Stimulated activated CD4-positive, alpha-beta T cell treated with anti-CD3 and anti-CD28 coated beads, Interleukin-15, amount 100 ng/mL, for 1 hour (primary cell): ENCODE measurements at places on chromosomes 4 and X.

- no peak for DNase-seq
These were observed 16.0 kb downstream of the PRDM8 start for GRCh38 chr4:80213117-80213815.

DNA sequence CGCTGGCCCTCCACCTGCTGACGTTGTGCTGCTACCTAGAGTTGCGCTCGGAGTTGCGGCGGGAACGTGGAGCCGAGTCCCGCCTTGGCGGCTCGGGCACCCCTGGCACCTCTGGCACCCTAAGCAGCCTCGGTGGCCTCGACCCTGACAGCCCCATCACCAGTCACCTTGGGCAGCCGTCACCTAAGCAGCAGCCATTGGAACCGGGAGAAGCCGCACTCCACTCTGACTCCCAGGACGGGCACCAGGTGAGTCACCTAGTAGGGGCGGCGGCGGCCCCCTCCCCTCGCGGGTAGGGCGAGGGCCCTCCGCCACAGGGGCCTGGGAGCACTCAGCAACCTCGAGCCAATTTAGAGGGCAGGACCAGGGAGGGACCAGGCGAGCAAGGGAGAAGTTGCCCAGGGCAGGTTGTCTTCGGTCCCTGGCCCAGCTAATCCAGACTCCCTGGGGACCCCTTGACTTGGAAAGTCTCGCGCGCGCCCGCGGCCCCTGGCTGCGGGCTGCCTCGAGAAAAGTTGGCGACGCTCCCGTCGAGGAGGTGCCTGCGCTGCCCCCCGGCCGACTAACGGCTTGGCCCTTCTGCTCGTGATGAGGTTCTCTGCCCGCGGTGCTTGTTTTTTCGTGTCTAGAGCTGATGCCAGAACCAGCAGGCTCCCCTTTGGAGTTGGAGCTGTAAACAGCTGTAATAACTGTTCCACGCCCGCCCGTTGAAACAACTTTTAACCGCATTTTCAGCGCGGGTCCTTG lies 717 bp downstream of the EDA start:
- no peak for DNase-seq

DNA sequence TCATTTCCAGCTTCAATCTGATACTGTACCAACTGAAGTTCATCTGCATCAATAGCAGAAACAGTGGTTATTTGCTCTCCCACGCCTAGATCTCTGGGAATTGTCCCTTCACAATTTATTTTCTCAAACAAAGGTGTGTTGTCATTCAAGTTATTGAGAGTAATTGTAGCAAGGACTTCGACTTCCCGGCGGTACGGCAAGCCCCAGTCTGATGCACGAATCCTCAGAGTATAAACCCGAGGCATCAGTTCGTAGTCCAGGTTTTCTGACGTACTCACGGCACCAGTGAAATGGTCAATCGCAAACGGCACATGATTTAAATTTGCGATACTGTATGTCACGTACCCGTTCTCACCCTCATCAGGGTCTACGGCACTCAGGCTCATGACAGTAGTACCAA lies 15.7 kb downstream of the FAT1 start:
- DNase-seq = no peak

DNA sequence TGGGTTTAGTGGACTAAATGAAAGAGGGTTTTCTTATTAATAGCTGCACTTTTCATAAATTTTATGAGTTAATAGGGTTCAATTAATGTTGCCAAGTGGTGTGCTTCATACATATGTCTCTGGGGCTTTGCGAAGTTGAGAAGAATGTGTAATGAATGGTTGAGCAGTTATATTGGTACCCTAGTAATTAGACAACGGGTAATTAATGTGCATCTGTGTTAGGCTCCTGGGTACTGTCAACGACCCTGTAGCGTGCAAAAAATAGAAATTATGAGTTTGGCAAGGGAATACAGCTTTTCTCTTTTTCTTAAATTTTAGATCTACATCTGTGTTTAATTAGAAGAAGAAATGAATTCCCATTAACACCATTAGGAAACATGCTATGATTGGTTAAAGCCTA lies 1027.7 kb downstream of the ARAP2 start:
- no peak for DNase-seq

GRCh38 chrX:9927698-9928482 lies 39.3 kb upstream of the CLDN34 start:
- DNase-seq = no peak

DNA sequence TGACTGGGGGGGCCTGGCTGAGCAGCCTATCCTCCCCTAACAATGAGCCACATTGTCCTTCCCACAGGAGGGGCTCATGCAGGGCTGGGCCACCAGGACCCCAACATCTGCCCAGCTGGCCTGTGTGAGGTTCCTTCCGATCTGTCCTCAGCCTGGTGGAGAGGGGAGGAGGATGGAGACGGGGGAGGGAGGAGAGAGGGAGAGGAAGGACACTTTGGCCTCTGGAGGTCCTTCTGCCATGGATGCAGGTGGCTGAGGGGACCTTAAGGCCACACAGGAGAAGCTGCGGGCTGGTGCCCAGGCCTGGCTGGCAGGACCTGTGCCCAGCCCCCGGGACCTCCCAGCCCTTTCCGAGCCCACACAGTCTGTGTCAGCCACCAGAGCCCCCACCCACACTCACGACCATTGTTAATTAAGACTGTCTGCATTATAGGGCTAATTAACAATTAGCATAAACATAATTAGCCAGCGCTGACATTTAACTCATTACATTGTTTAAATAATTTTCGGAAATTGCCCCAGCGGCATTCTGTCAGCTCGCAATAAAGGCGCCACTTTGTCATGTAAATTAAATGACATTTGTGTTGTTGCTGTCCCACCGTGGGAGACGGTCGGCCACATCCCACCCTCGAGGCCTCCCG lies 53.0 kb upstream of the NKX1-1 start:
- DNase-seq = no peak

- no peak for DNase-seq
These were observed 12.3 kb upstream of the GRIA3 start for GRCh38 chrX:123171781-123172180.

DNA sequence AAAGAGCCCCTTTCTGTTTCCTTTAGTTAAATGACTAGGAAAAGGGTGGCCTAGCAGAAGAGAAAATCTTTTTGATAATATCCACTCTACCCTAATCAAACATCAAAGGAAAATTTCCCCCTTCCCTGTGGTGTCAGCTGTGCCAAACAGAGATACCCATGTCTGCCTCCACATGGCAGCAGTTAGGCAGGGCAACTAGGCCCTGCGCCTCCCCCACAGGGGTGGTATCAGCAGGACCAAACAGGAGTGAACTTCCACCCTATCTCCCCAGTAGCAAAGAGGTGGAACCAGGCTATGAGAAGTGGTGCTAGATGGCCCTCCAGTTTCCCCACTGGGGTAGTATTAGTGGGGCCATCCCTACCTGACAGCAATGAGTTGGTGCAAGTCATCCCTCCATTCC lies 19.8 kb upstream of the XKRX start:
- no peak for DNase-seq

GRCh38 chr4:65344278-65344825 lies 325.9 kb downstream of the EPHA5 start:
- DNase-seq = no peak

- no peak for DNase-seq
These were observed 10.7 kb downstream of the GRSF1 start for GRCh38 chr4:70829015-70829414.

GRCh38 chr4:69984030-69984443 lies 11.7 kb upstream of the STATH start:
- no peak for DNase-seq

- DNase-seq = no peak
These were observed 95.4 kb downstream of the COL25A1 start for GRCh38 chr4:109207061-109207460.

GRCh38 chr4:22515145-22515887 lies 550 bp downstream of the ADGRA3 start:
- DNase-seq = no peak

DNA sequence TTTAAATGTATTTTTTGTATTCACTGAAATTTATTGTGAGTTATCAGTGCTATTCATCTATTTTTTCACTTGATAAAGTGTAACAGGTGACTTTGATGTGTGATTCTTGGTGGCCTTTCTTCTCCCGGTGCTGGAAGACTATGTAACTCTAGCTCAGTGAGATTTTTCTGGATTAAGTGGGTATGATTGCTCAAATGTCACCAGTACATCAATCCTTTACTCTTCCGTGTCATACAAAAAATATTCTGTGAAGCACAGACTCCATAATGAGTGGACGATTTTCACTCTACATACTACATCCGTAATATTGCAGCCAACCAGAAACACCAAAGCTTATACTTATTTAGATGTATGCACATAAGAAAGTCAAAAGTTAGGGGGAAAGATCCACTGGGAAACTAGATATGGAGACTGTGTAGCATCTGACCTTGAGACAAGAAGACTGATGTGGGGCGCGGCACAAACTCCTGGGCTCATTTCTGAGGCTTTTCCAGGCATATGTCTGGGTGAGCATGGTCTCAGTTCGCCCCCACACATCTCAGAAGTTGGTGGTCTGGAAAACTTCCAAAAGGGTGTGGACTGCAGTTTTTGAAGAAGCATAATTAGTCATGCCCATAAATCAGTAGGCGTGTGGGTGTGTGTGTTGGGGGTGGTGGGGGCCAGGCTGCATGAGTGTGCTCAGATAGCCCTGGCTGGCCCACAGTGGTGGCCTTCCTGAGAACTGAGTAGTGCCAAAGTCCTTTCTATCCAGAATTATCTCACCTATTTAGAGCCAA lies 53.9 kb upstream of the TENM3 start:
- DNase-seq = no peak

DNA sequence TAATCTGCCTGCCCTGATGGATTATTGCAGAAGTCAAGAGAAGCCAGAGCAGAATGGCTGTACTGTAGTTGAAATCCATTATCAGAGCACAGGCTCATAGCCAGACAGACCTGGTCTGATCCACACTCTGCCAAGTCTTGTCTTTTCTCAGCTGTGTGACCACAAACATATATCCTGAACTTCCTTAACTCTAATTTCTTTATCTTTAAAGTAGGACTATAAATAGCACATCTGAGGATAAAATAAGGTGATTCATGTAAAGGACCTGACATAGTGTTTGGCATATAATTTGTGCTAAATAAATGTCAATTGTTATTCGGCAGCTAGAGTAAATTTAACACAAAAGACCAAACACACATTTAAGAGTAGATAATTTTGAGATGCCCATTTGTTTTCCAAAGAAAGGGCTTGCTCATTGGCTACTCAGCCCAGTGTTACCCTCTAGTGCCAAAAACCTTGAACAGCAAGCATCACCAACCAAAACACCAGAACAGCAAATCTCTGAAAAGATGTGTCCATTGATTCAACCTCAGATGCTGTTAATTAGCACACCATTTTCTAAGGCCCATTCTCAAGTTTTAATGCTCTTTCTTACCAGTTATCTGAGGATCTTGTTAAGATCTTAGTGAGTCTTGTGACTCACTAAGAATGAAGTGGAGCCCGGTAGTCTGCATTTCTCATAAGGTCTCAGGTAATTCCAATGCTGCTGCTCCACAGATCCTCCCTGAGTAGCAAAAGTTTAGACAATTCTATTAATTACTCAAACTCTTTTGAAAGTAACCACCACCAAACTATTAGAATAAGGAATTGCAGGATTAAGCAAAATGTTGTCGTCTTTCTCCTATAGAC lies 108.8 kb downstream of the HHIP start:
- DNase-seq = no peak

DNA sequence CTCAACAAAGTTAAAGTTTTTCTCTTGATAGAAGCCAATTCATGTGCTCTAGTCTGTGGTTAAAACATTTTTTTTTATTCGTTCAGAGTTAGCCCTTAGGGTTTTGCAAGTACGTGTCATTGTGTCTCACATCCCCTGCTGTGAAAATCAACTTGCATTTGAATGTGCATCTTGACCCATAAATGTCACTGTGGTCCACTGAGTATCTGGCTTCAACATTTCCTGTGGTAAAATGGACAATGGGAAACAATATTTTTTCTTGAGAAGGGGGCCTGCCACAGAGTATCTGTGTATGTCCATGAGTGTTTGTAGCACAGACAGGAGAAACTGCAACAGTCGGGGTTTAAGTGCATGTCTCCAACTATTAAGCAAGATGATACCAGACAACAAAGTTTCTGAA lies 554.8 kb upstream of the TENM3 start:
- DNase-seq = no peak

- DNase-seq = no peak
These were observed 7.8 kb upstream of the CUL4B start for GRCh38 chrX:120568609-120569008.

GRCh38 chr4:113576947-113577678 lies 184.4 kb downstream of the CAMK2D start:
- no peak for DNase-seq

DNA sequence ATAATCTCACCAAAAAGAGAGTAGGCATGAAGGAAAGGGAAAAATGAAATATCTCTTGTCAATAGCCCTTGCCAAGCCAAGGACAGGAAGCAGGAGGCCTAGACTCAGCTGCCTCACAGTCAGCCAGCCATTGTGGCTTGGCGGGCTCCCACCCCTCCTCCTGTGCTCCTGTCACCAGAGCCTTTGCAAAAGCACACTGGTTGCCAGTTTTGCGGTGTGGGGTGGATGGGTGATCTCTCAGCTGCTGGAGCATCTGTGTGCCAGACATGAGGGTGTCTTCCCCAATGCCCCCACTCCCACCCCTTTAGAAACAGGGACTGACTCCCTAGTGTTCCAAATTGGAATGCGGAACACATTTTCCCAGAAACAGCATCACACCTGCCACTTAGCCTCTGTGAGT lies 26.1 kb downstream of the ARHGEF6 start:
- no peak for DNase-seq

DNA sequence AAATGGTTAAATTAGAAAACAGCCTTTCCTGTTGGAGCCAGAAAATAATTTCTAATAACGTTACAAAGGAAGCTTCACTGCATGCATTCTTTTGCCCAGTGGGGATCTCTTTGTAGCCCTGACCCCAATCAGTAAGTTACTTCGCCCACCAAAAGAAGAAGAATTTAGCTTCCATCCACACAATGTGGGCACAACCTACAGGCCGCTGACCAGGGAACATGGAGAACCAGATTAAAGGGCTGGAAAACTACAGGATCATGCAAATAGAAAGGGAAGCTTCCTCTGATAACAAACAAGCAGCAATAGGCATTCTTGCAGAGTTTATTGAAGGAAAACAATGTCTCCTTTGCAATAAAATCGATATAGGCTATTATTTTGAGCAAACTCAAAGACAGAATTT lies 21.3 kb upstream of the TSPAN5 start:
- no peak for DNase-seq

- DNase-seq = no peak
These were observed 132.2 kb downstream of the SLC10A7 start for GRCh38 chr4:146389561-146389960.

DNA sequence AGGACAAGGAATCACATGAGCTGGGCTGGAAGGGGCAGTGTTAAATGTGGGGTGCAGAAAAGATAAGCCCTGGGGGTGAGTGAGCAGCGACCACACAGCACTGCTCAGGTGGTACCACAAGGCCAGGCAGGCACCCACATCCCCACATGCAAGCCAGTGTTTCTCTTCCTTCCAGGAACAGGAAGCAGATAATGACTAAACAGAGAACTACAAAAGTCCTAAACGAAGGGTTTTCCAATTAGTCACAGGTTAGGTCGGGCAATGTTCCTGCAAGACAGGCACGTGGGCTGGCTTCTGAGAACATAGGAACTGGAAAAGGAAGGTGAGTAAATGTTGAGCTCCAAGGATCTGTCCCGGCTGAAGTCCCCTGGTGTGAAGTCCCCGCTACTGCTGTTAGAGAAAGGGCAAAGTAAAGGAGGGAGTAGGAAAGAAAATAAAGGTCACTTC lies 19.5 kb downstream of the RELL1 start:
- DNase-seq = no peak
